Hematopoietic multipotent progenitor cell treated with erythropoietin and hydrocortisone succinate and interleukin-3 and kit ligand, for 17 days (in vitro differentiated cells): ENCODE measurements at places on chromosomes 3 and 15.
A peak's percentile ranks its signal among the peaks of the same experiment; 100 is the strongest.

DNA sequence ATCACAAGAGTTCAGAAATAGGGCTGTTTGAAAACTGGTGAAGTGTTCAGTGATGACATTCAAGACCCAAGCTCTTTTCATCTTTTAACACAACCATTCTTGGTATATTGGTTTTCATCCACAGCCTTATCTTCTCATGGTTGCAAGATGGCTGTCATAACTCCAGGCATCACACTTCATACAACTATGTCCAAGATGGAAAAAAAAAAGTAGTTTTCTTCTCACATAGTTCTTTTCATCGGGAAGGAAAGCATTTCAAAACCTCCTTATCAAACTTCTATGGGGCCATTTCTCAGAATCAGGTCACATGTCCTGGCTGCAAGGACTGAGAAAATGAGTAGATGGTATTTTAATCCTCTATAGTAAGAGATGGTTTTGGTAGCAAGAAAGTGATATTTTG lies 21.1 kb upstream of the MFSD1 start:
- no peak for DNase-seq

- DNase-seq, result no peak
Measured at GRCh38 chr3:181753391-181753790, 41.7 kb downstream of the SOX2 start.

GRCh38 chr3:188256758-188257157 lies 102.8 kb downstream of the LPP start:
- DNase-seq, result no peak

DNA sequence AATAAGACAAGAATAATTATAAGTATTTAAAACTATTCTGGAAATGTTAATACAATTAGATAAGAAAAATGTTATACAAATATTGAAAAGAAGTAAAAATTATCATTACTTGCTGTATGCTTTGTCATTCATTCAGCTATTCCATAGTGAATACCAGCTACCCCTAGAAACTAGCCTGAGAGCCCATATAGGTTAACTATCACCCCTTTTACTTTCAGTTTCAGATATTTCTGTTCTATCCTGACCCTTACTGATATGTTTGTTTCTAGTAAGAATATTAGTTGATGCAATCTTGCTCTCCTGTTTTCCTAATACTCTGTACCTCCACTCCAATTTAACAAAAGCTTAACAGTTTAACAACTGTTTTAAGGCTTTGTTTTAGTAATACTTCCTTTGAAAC lies 31.6 kb downstream of the FAM227B start:
- no peak for DNase-seq

- DNase-seq, result no peak
Measured at GRCh38 chr3:166580561-166580960, 743.3 kb upstream of the BCHE start.

- no peak for DNase-seq
Measured at GRCh38 chr3:63096248-63097058, 181.7 kb upstream of the SYNPR start.

DNA sequence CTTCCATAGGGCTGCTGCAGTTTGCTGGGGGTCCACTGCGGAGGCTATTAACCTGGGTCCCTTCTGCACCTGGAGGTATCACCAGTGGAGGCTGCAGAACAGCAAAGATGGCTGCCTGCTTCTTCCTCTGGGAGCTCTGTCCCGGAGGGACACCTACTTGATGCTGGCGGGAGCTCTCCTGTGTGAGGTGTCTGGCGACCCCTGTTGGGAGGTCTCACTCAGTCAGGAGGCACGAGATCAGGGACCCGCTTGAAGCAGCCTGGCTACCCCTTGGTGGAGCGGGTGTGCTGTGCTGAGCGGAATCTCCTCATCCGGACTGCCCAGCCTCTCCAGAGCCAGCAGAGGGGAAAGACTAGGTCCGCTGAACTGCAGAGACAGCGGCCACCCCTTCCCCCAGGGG lies 56.0 kb upstream of the CTXND1 start:
- no peak for DNase-seq

GRCh38 chr3:45366290-45366689 lies 22.1 kb upstream of the LARS2 start:
- DNase-seq, result no peak

DNA sequence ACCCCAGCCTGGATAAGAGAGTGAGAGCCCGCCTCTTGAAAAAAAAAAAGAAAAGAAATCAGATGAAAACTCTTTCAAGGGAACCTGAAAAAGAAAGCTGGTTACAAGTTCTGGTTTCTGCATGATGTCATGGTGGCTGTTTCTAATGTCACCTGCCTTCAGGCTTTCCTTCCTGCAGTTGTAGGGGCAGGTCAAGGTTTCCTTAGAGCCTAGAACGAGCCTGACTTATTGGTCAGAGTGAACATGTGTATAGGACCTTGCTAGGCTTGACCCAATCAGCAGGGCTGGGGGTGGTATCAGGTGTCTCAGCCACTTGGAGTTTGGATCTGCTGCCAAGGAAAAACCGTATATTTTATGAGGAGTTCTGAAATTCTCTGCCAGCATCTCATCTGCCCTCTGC lies 3.8 kb downstream of the IVD start:
- no peak for DNase-seq

- peak; percentile 39 for DNase-seq
Measured at GRCh38 chr3:36843065-36844051, 79.0 kb upstream of the DCLK3 start.

DNA sequence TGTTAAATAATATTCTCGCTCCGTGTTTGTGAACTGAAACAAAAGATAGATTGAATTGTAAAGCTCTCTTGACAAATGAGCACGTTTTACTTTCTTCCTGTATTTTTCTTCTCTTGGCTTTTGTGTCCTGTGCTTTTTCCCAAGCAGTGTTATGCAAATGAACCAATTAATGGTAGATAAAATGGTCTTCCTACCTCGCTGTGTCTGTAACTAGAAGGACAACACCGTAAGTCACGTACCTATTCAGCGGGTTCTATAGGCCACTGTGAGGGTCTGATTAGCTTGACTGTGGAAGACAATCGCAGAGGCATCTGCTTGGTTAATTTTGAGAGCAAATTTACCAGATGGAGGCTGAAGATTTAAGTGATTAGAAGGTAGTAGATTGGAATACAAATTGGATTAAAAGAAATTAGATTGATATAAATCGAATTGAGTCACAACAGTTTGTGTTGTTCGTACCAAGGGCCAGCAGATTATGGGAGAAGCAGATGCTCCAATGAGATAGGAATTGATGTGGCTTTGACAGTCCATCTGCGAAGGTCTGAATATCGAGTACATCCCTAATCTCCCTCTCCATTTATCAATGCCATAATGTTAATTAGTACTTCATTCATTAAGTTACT lies 40.2 kb downstream of the ROBO2 start:
- no peak for DNase-seq

DNA sequence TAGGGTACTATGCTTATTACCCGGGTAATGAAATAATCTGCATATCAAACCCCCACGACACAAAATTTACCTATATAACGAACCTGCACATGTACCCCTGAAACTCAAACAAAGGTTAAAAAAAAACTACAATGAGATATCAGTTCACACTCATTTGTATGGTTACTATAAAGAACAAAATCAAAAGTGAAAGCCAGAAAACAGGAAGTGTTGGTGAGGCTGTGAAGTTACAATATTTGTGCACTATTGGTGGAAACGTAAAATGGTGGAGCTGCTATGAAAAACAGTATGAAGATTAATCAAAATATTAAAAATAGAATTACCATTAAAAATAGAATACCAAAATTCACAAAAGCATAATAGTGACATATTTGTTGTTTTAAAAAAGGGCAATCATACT lies 128.9 kb downstream of the ZIC1 start:
- DNase-seq, result no peak

- DNase-seq, result no peak
Measured at GRCh38 chr3:165193366-165194254, 2.6 kb downstream of the SLITRK3 start.

DNA sequence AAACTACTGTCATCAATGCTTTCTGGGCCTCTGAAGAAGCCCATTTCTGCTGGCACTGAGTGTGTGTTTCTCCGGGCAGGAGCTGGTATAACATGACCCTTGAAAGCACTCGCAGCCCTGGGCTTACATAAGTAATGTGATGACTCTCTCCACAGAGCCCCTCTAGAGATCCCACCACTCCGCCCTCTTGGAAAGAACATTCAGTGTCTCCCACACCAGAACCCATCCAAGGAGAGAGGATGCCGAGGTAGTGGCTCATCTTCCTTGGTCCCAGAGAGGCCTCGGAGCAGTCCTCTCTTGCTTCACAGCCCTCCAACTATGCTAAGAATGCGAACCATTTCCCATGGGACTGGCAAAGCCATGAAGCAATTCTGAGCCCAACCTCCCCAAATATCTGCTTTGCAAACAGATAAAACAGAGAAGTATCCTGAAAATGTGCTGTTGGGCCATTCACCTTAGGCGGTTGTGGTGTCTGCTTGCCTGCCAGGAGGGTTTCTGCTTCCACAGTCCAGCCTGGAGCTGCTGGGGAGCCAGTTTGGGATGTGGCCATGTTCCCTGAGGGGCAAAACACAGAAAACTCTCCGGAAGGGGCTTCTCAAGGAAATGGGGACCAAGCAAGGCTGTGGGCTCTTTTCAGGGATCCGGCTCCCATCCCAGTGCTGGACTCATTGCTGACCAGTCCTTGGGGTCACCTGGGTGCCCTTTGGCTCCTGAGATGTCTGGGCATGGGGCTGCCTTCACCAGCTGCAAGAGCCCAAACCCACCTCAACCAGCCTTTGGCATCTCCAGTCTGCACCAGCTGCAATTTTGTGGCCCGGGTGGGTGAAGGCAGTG lies 47.3 kb downstream of the AMOTL2 start:
- no peak for DNase-seq

DNA sequence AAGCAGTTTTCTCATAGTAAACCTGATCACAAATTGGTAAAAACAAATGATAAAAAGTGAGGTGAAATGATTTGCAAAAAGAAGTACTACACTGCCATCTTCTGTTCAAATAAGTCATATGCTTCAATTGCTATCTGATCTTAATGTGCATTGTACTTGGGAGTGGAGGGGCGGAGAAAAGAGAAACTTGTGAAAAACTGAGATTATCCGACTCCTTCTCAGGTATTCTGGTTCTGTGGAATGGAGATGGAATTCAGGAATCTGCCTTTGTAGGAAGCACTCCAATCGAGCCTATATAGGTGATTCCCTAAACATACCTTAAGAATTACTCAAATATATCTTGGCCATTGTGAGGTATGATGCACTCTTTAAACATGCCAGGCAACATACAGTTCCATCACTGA lies 180.6 kb downstream of the CHL1 start:
- DNase-seq, result no peak

DNA sequence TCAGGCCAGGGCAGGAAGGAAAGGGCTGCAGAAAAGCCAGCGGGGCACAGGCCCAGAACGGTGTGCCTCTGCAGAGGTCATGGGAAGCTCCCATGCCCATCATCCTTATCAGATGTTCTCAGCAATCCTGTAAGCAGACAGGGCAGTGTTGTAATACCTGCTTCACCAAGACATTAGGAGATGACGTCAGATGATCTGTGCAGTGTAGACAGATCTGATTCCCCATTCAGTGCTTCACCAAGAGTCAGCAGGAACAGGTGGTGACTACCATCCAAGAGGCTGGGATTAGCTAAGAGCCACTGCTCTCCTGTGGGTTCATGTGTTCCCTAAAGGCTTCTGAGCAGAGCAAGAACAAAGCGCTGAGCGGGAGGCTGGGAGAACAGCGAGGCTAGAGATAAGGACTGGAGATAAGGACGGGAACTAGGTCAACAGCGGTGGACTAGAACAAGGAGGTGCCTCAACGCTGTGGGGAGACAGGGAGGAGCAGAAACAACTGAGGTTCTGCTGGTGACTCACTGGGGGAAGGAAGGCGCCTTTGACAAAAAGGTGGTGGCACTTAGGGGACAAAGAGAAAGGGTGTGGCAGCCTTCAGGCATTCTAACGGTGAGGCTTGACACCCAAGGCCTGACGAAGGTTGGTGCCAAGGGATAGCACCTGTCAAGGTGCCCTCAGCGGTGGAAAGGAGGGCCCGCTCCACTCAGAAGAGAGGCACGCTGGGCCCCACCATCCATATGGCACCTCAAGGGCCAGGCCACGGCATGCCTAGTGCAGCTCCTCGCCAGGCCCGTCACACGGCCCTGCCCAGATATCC lies 28.4 kb downstream of the CCDC12 start:
- peak; percentile 43 for DNase-seq

- no peak for DNase-seq
Measured at GRCh38 chr15:37372064-37372463, 271.7 kb upstream of the MEIS2 start.

GRCh38 chr15:95227235-95227634 lies 995.9 kb downstream of the MCTP2 start:
- no peak for DNase-seq

GRCh38 chr3:105812194-105812586 lies 56.6 kb downstream of the CBLB start:
- no peak for DNase-seq

- DNase-seq, result no peak
Measured at GRCh38 chr3:88117683-88118082, 32.1 kb upstream of the C3orf38 start.

DNA sequence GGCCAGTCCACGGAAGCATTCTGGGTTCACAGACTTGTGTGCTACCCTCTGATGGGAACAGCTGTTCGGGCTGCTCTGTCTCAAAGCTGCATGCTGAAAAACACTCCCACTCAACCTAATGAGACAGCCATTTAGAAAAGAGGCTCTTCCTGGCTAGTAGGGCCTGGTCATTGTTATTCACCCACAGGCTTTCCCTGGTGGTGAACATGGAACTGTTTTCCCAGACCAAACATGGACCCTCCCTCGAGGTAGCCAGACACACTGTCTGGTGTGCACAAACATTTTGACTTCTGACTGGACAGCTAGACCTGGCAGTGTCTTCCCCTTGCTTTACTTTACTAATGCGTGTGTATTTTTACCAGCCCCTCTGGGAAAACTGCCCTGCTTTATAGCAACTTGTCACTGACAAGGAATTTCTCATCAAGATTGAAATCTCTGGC lies 39.0 kb downstream of the MECOM start:
- DNase-seq, result no peak

- DNase-seq, result no peak
Measured at GRCh38 chr15:87777054-87777561, 479.4 kb downstream of the NTRK3 start.

DNA sequence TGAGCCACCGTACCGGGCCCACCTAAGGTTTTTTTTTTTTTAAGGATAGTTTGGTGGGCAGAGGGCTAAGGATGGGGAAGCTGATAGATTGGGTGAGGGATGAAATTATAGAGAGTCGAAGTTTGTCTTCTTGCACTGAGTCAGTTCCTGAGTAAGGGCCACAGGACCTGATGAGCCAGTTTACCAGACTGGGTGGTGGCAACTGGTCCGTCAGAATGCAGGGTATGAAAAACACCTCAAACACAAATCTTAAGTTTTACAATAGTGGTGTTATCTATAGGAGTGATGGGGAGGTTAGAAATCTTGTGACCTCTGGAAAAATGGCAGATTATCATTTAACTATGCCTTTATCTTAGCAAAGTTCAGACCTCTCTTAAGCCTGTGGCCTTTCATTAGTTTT lies 2.8 kb downstream of the ZNF860 start:
- no peak for DNase-seq
